ENCODE measurements at places on chromosomes 2 and 18. TPM values are rescaled to one million over a fixed set of nuclear protein-coding genes. Genes with fewer than 3 reads are reported as not detected.

GRCh38 chr2:38037757-38038621 is 38.0 kb downstream of the CYP1B1 start:
- DNase-seq: no peak

Gene CCBE1
- total RNA-seq: 0.33 TPM

GRCh38 chr2:167833294-167833693 is 414.1 kb downstream of the STK39 start:
- no peak for DNase-seq

Gene REEP1
- 12.3 TPM for total RNA-seq

Gene MALL
- total RNA-seq: 0.79 TPM

- DNase-seq: no peak
Measured at GRCh38 chr2:172211512-172211911, 108.8 kb upstream of the DLX2 start.

Gene C2orf80
- 1.0 TPM for total RNA-seq

Gene RPL37A
- 3,339 TPM for total RNA-seq

Gene RGPD4
- 0.05 TPM for total RNA-seq

DNA sequence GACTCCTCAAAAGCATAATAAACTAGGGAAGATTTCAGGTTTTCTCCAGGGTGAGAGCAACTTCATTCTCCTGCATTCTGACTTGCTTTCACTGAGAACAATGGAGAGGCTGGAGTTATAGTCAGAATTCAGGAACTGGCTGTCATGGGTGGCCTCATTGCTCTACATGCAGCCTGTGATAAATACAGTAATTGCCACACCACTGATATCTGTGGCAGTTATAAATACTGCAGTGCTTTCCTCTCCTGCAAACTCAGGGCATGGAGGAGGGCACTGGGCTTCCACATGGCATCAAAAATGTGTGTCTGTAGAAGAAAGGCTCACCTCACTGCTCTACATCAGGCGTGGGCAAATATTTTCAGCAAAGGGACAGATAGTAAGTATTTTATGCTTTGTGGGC is 510.2 kb downstream of the ZNF516 start:
- no peak for DNase-seq

Gene HOXD3
- 1.9 TPM for total RNA-seq

GRCh38 chr2:119025762-119026351 is 83.9 kb downstream of the MARCO start:
- DNase-seq: no peak

Gene PLCL1
- total RNA-seq: 0.32 TPM

Gene WNT10A
- not detected for total RNA-seq

DNA sequence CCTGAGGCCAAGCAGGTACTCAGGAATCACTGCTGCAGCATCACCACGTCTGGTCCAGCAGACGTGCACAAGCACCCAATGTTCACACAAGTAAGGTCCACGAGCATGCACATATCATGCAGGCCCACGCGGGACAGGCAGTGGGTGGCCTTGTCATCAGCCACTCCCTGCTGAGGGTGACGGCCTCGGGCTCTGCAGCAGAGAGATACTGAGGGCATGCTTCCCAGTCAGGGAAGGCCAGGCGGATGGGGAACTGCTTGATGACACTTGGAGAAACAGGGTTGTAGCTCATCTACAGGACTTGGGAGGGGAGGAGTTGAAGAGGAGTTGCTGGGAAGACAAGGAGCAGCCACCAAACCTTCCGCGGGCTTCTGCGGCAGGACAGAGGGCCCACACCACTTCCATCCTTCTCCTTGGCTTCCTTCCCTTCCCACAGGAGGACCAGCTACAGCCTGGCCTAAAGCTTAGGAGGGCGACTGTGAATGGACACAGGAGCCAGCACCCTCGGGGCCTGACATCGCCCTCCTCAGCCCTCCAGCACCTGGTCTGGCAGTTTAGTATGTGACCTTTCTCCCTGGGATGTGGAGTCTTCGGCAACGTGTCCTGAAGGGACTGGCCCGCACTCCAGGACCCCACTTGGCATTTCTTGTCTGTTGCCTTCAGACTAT is 15.2 kb downstream of the MFSD2B start:
- no peak for DNase-seq

DNA sequence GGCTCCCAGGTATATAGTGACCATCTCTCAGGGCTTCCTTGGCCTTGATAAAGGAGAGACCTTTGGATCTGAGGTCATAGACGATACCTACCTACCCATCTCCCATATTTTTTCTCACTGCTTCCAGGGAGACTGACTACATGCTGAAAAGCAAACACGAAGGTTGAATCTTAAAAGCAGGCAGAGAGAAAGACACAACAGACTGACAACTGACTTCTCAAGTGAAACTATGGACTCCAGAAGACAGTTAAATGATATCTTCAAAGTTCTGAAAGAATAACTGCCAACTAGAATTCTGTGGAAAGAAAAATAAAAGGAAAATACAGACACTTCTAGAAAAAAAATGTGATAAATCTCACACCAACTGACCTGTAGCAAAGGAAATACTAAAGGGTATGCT is 76.5 kb upstream of the HAAO start:
- DNase-seq: no peak

DNA sequence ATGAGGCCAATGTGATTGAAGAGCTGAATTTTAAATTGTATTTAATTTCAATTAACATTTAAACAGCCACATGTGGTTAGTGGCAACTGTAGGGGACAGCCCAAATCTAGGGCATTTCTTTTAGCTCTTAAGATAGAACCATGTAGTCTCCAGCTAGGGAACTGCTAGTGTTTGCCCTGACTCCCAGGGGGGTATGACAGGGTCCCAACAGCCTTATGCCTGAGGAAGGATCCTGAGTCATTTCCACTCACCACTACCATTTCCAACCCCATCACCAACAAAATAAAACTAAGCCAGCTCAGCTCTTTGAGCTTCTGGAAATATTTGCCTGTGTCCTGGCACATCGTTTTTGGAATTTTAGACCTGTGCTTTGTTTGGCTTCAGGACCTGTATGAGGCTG is 13.7 kb upstream of the GMCL1 start:
- DNase-seq: no peak

Gene FAM110C
- 0.09 TPM for total RNA-seq

DNA sequence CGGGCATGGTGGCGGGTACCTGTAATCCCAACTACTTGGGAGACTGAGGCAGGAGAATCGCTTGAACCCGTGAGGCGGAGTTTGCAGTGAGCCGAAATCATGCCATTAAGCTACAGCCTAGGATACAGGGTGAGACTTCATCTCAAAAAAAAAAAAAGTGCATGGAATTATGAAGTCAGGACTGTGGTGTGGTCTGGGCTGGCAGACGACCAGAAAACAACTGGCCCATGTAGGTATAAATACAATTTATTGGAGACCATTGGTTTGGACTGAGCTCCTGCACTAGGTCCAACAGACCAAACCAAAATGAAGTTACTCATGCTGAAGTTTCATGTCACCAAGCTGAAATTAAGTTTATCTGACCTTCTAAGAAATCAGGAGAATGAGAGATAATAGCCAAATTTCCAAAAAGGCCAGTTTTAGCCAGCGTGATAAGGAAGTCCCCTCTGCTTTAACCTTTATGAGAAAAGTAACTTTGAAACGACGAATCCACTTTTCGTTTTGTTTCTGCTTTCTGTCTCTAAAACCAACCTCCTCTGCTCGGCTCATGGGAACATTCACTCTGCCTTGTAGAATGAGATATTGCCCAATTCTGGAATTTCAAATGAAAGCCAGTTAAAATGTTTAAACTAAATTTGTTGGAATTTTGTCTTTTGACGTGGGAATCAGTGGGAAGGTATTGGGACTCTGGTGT is 17.7 kb upstream of the RAB10 start:
- no peak for DNase-seq

Gene NAT8
- not detected for total RNA-seq

DNA sequence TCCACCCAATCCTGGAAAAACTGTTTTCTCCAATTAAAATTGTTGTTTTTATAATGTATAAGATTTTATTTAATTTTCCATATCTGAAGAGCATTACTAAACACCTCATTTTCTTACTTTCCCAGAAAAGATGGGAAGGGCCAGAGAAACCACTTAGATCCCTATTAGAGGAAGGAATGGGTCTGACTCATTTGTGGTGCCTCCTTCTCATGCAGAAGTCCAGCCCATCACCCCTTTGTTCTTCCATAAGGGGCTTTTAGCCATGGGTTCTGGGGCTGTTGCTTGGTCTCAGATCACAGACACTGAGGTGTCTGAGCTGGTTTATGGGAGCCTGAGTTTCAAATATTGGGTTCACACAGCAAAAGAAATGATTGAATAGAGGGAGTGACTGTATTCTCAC is 152.2 kb downstream of the ESCO1 start:
- DNase-seq: no peak

DNA sequence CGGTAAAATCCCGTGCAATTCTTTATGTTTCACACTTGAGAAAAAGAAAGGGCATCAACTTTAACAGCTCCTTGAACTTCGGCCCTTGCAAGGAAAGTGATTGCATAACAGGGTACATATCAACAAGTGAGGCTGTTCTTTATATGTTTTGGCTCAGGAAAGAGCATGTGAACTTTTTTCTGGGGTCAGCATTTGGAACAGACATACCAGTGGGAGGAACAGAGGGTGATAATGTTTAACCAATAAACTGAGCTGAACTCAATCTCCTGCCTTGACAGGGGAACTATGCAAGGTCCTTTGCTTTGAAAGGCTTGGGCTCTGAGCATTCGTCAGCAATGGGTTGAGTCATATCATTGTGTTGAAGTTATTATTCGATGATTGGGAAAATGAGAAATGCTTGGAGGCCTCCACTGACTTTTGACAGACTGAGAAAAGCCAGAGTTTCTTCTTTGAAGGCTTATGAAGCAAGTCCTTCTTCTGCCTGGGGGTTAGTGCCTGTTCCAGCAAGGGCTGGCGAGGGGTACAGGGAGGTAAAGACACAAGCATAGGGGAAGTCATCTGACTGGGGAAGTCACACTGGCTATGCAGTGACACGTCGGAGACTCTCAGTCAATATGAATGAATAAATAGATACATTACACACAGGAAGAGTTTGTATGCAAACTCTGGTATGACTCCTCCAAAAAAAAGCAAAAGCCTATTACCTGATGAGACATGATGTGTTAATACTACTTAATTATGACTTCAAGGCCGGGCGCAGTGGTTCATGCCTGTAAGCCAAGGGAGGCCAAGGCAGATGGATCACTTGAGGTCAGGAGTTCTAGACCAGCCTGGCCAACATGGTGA is 57.2 kb downstream of the CYB5A start:
- no peak for DNase-seq

Gene KYNU
- total RNA-seq: 0.26 TPM

DNA sequence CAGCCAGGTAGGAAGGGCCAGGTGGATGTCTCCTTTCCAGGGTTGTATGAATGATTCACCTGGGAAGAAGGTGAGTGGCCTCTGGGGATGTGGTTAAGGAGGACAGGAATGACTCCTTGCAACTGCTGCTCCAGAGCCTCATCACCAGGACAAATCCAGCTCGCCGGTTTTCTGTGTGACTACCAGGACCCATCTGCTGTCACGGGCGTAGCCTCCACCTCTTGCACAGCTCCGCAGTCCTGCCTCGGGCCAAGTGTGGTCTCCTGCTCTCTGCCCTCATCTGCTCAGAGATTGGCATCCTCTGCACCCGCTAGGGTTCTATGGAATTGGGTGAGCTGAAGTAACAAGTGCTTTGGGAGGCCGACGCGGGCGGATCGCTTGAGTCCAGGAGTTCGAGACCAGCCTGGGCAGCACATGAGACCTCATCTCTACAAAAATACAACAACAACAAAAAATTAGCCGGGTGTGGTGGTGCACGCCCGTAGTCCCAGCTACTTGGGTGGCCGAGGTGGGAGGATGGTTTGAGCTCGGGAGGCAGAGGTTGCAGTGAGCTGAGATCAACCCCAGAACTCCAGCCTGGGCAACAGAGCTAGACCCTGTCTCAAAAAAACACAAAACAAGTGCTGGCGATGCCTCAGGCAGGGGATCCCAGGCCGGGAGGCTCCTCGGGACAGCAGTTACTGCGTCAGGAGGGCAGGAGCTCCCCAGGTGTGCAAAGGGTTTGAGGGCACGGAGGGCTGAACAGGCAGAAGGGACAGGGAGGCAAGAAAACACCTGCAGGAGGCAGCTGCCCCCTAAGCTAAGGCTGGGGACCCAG is 831 bp upstream of the D2HGDH start:
- no peak for DNase-seq

- no peak for DNase-seq
Measured at GRCh38 chr2:239075918-239076758, 228.3 kb downstream of the TWIST2 start.

- no peak for DNase-seq
Measured at GRCh38 chr2:15734674-15735483, 143.2 kb downstream of the DDX1 start.

DNA sequence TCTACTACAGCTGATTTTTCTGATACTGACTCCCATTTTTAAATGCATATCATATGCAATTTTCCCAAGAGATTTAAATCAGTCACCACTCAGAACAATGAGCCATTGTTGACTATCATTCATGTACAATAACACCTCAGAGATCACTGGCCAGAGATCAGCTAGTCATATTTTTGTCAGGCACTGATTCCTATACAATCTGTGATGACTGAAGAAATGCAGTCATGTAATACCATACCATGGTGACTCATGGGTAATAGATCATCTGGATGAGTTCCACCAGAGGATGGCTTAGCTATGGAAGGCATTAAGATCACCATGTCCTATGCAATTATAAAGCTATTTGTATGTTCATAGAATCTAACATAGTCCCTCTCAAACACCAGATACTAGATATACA is 285.7 kb upstream of the DCC start:
- no peak for DNase-seq

GRCh38 chr2:223306371-223306770 is 254.4 kb downstream of the KCNE4 start:
- DNase-seq: no peak

Gene VWC2L
- total RNA-seq: 0.23 TPM

Gene DTNA
- total RNA-seq: 13.3 TPM

- no peak for DNase-seq
Measured at GRCh38 chr2:161068670-161069069, 91.6 kb upstream of the TANK start.

DNA sequence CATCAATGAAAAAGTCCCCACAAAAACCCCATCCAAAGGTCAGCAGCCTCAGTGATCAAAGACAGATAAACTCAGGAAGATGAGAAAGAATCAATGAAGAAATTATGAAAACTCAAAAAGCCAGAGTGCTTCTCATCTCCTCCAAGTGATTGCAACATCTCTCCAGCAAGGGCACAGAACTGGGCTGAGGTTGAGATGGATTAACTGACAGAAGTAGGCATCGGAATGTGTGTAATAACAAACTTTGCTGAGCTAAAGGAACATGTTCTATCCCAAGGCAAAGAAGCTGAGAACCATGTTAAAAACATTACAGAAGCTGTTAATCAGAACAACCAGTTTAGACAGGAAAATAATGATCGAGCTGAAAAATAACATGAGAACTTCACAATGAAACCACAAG is 442.8 kb upstream of the SYT4 start:
- no peak for DNase-seq

All from neural crest cell (in vitro differentiated cells).